ENCODE measurements at places on chromosomes 7 and 10.

DNA sequence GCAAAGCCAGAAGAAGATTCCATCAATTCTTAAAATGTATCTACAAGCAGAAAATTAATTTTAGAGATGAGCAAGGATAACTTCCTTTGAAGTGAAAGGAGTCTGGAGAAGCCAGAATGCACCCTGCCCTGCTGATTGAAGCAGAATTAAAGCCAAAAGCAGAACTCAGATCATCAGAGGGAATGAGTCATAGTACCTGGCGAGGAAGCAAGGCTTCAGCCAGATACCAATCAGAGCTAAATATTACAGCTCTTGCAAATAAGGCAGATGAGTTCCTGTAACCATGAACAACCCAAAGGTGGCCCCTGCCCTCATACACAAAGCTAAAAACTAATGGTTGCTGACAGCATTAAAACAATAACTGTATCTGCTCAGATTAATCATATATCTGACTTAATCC is 10.4 kb downstream of the HTR7 start:
- peak; percentile 60 for DNase-seq

DNA sequence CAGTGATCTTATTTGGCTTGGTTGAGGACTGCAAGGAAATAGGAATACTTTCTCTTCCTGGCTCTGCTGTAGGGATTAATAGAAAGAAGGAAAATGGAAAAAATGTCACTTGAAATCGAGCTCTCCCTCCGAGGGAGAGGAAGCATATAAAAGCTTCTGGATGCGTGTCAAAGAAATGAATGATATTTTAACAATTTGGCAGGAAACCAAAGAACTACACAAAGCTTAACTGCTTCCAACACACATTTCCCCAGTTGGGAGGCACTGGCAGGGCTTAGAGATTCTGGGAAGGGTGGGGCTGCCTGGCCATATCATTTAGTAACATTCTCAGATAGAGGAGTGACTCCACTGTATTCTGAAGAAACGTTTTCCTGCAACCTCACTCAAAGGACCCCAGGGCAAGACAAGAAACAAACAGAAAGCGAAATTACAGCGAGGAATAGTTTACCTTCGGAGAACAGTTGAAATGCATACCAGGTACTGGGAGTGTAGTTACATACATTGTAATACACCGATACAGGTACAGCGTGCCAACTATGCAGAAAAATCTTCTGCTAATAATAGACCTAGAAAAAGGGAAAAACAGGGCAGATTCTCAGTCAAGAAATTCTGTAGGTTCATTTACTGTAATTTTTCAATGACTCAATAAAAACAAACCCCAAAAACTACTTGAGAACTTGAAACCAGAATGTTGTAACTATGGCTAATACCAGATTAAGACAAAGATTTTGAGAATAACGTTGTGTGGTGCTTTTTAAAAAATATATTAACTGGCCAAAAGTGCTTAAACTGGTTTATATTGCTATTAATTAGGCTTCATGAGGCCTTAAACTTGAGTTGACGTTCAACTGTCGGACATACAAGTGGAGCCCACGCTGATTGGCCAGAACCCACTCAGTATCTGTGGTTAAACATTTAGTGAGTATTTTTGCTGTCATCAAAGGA is 75.7 kb upstream of the ASAH2 start:
- DNase-seq = peak; percentile 75

GRCh38 chr10:132403511-132404168 is 6.6 kb downstream of the PWWP2B start:
- DNase-seq = no peak

DNA sequence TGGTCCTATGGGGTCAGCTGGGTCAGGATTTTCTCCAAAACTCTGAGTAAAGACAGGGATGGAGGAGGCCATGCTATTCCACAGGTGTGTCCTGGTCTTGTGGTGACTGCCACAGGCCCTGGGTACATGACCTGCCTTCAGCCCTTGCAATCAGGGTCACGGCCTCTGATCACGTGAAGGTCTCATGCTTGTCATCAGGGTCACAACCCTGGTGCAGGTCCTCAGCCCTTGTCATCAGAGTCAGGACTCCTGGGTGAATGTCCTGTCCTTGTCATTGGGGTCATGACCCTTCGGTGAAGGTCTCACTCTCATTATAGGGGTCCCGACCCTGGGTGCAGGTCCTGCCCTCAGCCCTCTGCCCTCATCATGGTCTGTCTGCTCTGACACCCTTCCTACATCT is 21.9 kb upstream of the TBRG4 start:
- no peak for DNase-seq

- no peak for DNase-seq
These were observed 283.8 kb downstream of the CDK14 start for GRCh38 chr7:90879924-90880323.
